ENCODE measurements at places on chromosomes 1 and 21.

- no peak for DNase-seq
These were observed 26.4 kb upstream of the LAMC1 start for GRCh38 chr1:182996816-182997215.

- DNase-seq: no peak
These were observed 23.4 kb downstream of the CTBS start for GRCh38 chr1:84550826-84551225.

GRCh38 chr1:55981010-55981650, 598.2 kb downstream of the PLPP3 start:
- peak; percentile 78 for DNase-seq

DNA sequence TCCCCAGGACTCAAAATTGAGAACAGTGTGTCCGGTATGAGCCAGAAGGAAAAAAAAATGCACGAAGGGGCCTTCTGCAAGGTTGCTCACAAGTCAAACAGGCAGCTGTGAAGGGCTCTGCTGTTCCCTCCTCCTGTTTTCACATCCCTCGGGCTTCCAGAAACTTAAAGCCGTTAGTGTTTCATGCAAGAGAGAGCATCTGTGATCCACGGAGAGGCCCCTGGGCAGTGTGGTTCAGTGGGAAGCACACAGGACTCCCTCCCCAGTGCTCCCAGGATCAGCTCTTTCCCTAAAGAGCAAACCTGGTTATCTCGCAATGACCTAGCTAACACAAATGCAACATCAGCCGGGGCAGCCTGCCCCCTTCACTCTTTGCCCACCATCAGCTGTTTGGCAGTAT, 2.9 kb upstream of the MATN1 start:
- peak; percentile 39 for DNase-seq

GRCh38 chr21:20207335-20207734, 790.9 kb upstream of the NCAM2 start:
- DNase-seq: no peak

- peak; percentile 14 for DNase-seq
These were observed 17.0 kb downstream of the SRRM1 start for GRCh38 chr1:24659993-24660665.

DNA sequence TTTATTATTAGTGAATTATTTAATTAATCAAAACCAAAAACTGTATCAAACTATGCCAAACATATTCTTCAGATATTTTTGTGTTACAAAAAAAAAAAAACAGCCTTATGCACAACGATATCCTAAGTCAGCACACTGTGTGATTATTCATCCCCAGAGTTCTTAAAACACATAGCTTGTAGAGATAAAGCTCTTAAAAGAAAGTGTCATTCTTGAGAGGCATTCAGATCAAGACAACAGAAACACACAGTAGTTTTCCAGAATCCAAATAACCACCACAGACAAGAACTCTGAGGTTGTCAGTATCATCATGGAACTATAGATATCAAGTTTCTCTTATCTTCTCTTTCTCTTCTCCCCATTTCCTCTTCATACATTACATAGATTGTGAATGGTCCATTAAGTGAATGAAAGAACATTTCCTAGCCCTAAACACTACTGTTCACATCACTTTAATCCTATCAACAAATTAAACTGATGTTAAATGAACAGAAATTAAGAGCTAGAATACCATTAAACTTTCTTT, 13.5 kb downstream of the ZZZ3 start:
- DNase-seq: no peak

- peak; percentile 80 for DNase-seq
These were observed 156.7 kb downstream of the BRINP3 start for GRCh38 chr1:190320952-190321351.

GRCh38 chr1:102821707-102822106, 286.6 kb downstream of the COL11A1 start:
- no peak for DNase-seq

DNA sequence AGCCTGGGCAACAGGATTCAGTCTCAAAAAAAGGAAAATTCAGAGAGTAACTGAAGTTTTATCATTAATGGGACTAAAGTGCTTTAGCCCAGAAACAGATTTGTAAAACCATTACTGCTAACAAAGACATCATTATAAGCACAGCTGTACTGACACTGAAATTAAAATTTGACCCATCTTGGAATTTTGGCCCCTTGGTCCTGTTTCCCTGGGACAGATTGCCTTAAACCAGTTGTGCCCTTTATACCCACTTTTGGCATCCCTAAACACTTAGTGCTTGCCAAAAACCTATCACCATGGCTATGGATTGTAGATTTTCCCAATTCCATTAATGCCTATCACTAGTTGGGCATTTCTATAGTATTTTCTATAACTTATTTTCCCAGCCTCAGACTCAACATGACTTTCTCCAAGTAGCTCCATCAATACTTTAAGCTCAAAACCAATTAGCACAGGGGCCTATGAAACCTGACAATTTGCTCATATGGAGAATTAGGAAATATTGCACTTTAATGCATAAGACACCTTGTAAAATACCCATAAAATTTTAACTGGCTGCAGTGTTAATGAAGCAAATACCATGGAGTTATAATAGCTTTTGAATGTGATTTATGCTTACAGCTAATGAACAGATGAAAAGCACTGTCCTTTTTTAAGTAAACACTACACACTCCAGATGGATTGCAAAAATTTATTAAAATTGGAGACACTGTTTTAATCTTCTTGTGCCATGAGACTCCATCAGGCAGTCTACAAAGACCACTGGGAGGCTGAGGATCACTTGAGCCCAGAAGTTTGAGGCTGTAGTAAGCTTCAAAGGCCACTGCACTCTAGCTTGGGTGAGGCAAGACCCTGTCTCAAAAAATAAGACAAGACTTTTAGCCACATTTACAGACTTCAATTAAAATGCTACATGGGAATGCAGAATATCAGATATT, 4.3 kb downstream of the GAS5 start:
- DNase-seq: no peak

GRCh38 chr1:185526344-185527307, 207.6 kb upstream of the HMCN1 start:
- no peak for DNase-seq

DNA sequence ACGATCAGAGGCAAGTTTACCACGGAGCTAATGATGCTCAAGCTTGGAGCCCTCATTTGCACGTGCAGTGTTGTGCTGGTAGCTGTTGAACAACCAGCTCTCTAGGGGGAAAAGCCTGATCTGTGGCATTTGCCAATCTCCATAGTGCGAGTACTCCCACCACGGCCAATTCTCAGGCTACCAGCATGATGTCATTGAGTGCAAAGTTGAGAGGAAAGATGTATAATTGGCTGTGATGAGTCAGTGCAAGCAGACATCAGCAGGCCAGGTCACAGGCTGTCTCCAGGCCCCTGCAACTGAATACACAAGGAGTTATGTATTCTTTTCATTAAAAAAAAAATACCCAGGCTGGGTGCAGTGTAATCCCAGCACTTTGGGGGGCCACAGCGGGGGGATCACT, 233.1 kb upstream of the VAMP3 start:
- DNase-seq: no peak

DNA sequence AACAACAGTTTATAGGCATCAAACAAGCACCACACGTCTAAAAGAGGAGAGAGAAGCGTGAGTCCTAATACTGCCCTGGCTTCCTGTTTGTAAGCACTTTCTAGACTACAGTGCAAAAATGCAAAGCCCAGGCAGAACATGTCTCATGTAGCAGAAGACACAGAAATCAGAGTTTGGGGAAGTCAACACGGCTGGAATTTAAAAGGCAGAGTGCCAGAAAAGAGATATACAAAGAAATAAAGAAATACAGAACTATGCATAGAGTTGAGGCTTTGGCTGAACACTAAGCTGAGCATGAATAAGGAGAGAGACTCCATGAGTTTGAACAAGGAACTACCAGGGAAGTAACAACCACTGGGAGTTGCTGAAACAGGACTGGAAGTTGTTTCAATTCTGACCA, 566.6 kb upstream of the NR5A2 start:
- DNase-seq: no peak

DNA sequence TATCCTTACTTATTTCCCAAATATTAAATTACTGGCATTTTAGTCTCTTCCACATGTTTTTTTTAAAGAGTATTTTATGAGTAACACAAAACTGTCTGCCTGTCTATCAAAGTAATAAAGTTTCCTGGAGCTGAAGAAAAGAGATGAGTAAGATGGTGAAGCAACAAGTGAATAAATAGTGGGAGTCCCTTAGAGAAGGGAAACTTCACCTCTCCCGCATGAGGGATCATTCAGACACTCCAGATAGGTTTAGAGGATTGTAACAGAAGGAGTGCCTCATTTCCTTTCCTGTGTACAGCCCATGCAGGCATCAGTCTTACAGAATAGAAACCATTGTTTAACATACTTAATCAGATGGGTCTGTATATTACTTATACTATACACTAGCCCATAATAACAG, 205.7 kb downstream of the USP25 start:
- DNase-seq: no peak

GRCh38 chr21:17514124-17514845, 1.4 kb downstream of the CXADR start:
- no peak for DNase-seq

GRCh38 chr1:22326372-22326915, 125.2 kb upstream of the ZBTB40 start:
- no peak for DNase-seq

Data from adipocyte (in vitro differentiated cells).